ENCODE measurements at places on chromosomes 13 and 19.

DNA sequence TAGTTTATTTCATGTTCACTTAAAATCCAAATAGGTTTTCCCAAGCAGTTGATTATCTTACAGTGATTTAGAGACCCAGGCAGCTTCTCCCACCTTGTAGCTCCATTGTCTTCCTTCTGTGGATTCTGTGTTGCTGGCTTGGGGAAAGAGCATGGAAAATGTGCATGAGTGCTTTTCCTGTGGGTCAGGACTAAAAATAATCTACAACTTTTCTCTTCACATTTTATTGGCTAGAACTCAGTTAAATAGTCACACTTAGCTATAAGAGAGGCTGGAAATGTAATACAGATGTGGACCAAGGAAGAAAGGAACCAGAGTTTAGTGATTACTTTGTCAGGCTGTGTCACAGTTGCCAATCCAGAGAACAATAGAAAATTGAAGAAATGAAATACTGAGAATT lies 198.8 kb downstream of the NBEA start:
- DNase-seq, result no peak

DNA sequence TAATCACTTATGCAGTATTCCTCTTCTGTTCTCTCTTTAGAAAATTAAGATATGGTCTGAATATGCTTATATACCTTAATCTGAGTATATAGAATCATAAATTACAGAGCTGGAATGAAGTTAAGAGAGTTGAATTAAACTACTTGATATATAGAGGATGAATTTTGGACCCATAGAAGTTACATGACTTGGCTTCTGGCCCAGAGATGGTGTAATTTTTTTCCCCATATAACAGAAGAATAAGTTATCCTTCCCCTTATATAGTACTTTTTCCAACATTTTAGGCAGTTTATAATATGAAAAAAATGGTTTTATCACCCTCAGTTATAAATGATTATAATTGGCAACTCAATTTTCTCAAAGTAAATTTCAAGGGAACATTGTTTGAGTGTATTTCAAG lies 616.3 kb downstream of the TBC1D4 start:
- no peak for DNase-seq

- DNase-seq, result no peak
Measured at GRCh38 chr19:36207605-36208252, 6.7 kb downstream of the ZNF565 start.

- no peak for DNase-seq
Measured at GRCh38 chr19:38306236-38306635, 2.2 kb downstream of the C19orf33 start.

DNA sequence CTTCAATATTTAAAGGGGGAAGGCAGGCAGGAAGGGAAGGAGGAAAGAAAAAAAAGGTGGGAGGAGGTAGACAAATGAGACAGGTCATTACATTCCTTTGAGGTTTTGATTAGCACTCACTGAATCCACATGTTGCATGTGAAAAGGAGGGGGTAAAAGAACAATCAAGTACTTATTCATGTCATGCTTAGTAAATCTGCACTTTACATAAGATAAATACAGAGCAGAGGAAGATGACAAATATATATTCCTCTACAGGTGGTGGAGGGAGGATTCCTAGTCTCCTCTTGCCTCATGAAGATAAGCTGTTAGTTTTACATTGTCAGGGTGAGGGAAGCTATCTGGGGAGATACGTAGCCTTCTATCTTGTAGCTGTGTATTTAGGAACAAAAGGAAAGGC lies 1645.4 kb upstream of the SPRY2 start:
- no peak for DNase-seq

DNA sequence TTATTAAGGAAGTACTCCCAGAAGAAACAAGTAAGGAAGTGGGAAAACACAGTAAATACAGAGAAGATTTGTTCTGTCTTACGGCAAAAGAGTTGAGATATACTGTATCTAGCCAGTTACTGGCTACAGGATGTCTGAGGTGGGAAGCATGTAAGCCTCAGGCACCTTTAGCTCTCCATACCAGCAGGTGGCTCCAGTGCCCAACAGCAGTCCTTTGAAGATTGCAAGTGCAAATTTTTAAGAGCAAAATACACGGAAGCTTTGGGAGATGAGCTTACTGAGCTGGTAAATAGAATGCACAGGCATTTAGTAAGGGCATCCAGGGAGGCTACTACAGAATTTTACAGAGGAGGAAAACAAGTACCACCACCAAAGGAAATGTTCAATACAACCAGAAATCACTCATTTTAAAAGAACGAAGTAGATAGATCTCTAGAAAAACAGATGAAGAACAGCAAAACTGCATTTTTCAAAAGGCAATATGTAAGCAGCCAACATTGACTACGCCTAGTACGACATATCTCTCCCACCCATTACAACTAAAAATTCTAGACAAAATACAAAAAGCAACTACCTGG lies 57.9 kb upstream of the VSTM2B start:
- no peak for DNase-seq

DNA sequence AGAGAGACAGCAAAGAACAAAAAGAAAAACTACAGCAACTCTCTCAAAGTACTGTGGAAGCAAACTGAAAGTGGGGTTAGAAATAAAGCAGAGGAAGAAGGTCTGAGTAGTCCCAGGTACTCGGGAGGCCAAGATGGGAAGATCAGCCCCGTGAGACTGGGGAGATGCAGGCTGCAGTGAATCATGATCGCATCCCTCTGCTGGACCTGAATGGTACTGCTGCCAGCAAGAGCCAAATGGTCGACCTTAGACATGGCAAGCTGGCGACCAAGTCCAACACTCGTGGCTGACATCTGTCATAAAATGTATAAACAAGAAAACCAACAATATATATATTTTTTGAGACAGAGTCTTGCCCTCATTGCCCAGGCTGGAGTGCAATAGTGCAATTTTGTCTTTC lies 33.7 kb upstream of the ZNF724 start:
- no peak for DNase-seq

DNA sequence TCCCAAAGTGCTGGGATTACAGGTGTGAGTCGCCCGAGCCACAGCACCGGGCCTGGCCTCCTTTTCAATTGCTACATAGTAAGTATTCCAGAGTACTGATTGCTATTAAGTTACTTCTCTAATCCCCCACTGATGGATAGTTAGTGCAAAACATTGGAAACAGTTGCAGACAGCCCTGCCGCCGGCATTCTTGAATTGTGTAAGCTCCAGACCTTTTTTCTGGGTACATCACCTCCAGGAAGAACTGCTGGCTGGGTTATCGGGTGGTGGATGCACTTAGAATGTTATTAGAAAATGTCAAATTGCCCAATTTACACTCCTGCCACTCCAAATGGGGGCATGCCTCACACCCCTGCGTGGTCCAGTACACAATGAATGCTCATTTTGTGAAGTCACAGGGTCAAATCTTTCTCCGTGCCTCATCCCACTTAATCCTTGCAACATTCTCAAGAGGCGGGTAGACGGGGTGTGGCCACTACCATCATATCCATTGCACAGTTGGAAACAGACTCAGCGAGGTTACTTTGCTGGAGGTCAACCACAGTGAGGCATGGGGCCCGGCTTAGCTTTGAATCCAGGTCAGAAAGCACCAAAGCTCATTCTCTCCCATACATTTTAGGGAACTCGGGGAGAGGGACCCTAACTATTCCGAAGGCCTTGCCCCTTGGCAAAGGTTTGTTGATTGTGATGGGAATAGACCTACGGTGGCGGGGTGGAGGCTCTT lies 1.0 kb upstream of the KDM4B start:
- DNase-seq, result no peak

GRCh38 chr19:28847468-28847867 lies 365.5 kb downstream of the UQCRFS1 start:
- no peak for DNase-seq
